ENCODE measurements at places on chromosomes 7 and 10.

- DNase-seq = no peak
Measured at GRCh38 chr10:35778306-35778705, 136.2 kb upstream of the FZD8 start.

- no peak for DNase-seq
Measured at GRCh38 chr7:39615350-39615975, 7.9 kb upstream of the RALA start.

GRCh38 chr7:127476618-127477017 is 84.1 kb upstream of the ZNF800 start:
- no peak for DNase-seq

GRCh38 chr10:12602521-12602920 is 253.2 kb downstream of the CAMK1D start:
- no peak for DNase-seq

DNA sequence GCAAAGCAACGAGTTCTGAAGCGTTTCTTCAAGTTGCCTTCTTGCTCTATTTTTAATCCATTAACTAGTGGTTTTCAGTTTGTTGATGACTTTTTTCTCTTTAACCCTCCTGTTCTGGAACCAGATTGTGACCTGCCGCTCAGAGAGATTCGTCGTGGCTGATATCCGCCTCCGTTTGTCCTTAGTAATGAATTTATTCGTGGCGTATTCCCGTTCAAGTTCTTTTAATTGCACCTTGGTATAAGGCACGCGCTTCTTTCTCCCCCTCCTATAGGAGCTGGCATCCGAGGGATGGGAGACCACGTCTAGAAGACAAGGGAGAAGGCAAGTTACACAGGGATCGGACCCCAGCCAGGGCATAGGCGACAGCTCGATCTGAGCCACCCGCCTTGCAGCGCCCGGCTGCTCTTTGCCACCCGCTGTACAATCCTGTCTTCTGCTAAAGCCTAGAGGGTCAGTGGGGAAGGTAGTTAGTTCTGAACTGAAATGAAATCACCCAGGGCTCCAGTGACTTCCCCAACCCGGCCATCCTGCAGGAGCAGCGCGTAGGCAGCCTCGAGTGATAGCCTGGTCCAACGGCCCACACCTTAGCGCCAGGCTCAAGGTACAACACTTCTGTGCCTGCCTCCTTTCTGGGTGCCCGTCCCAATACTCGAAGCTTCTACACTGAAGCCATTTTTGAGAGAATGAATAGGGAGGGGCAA is 1.6 kb downstream of the HOXA13 start:
- DNase-seq = no peak

- DNase-seq = no peak
Measured at GRCh38 chr10:8485032-8485431, 430.5 kb downstream of the GATA3 start.
